K562 (cell line): ENCODE measurements at places on chromosomes 6 and 20. TPM values are rescaled to one million over a fixed set of nuclear protein-coding genes. Genes with fewer than 3 reads are reported as not detected.

DNA sequence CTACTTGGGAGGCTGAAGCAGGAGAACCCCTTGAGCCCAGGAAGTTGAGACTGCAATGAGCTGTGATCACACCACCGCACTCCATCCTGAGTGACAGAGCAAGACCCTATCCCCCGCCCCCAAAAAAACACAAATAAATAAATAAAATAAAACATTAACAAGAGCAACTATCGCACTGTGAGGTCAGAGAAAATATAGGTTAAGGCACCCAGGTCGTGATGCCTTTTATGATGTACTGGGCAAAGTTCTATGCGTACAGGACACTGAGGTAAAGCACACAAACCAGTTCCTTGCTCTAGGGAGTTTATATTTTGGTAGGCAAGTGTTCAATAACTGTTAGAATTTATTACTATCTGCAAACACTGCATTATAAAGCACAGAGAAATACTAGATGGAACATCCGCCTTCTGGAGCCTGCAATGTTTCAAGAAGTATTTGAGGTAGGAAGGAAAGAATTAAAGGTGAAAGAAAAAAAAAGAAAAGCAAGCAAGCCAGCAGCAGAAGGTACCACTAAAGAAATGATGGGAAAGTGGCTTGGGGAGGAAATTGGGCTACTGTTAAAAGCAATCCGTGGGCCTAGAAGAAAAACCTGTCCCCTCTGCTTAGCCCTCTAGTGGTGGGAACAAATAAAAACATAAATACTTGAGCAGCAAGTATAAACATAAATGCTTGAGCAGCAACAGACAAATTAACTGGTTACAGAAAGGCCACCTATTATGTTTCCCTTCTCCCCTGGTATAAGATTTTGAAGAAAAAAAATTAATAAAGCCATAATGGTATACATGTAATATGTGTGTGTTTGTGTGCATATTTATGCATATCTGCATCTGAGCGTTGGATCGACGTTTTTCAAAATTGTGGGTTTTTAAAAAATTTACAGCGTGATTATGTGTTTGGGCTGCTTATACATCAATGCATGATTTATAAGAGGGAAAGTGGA, 128.0 kb downstream of the PHACTR1 start:
- no peaks in the 10 kb centered on the region for H3K4me1 ChIP-seq
- H3K36me3 ChIP-seq = no peaks in the 10 kb centered on the region
- H3K4me3 ChIP-seq = no peak overlapping the region
- peak; percentile 44 for DNase-seq

VIP gene
- not detected in 2 replicates for total RNA-seq

DNA sequence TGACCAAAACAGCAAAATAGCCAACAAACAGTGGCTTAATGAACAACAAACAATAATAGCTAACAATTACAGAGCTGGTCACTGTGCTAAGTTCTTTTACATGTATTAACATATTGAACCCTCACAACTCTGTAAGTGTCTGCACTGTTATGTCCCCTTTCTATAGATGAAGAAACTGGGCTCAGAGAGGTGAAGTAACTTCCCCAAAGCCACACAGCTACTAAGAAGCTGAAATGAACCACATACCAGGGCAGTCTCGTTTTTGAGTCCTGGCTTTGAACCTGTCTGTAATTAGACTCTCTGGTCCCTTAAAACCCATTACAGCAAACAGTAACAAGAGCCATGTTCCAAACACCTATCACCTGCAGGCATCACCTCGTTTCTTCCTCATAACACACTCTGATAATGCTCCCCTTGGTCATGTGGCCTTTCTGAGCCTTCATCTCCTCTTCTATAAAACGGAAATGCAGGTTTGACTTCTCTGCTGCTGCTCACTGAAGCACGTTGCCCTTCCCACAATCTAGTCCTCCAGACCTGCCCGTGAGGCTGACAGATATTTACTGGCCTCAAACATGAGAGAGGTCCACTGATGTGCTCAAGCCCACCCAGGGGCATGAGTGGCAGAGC, 23.3 kb downstream of the KCNK15 start:
- H3K27me3 ChIP-seq = no peaks in the 10 kb centered on the region; the same call in 1 of the 3 replicates
- H3K36me3 ChIP-seq = no peaks in the 10 kb centered on the region
- DNase-seq = no peak
- H3K4me1 ChIP-seq = no peaks in the 10 kb centered on the region

ZNF341 gene
- 2.6 and 2.8 TPM in 2 replicates for total RNA-seq

DNA sequence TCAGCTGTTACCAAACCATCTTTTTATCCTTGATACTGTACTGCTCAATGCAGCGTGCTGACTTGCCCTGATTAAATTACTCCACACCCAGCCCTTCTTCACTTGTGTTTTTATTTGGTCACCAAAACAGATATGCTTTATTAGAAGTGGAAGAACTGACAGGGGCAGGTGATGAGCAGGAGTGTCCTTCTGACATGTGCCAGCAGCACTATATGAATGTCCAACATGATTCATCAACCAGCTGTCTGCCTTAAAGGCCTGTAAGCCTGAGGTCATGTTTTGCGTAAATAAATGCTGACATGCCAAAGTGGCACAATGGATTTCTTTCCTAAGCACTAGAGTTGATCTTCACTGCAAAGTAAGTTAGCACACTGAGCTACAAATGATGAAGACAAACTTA, 15.4 kb downstream of the POPDC3 start:
- DNase-seq = no peak
- no peak overlapping the region for H3K27ac ChIP-seq
- no peak overlapping the region for H3K4me3 ChIP-seq
- H3K27me3 ChIP-seq = peaks cover 10% of the 10 kb centered on the region; the same call in 2 of the 3 replicates
- no peaks in the 10 kb centered on the region for H3K4me1 ChIP-seq
- H3K36me3 ChIP-seq = no peaks in the 10 kb centered on the region

EPPIN gene
- not detected in 2 replicates for total RNA-seq
